ENCODE measurements at places on chromosomes 13 and 19. TPM values are rescaled to one million over a fixed set of nuclear protein-coding genes. Genes with fewer than 3 reads are reported as not detected.
A peak's percentile ranks its signal among the peaks of the same experiment; 100 is the strongest.

GRCh38 chr13:41061914-41062837 lies 867 bp downstream of the WBP4 start:
- DNase-seq, result no peak
- H3K27me3 ChIP-seq, result no peaks in the 10 kb centered on the region
- peak overlapping the region; percentile 93 for H3K4me3 ChIP-seq
- peaks cover 16% of the 10 kb centered on the region for H3K36me3 ChIP-seq
- peaks cover 25% of the 10 kb centered on the region for H3K4me1 ChIP-seq

DNA sequence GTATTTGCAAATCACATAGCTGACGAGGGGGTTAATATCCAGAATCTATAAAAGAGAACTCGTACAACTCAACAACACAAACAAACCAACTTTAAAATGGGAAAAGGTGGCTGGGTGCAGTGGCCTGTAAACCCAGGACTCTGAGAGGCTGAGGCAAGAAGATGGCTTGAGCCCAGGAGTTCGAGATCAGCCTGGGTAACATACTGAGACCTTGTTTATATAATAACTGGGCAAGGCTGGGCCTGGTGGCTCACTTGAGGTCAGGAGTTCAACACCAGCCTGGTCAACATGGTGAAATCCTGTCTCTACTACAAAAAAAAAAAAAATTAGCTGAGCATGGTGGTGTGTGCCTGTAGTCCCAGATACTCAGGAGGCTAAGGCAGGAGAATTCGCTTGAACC lies 21.8 kb upstream of the TM6SF2 start:
- no peaks in the 10 kb centered on the region for H3K4me1 ChIP-seq
- DNase-seq, result no peak
- peaks cover 56% of the 10 kb centered on the region for H3K36me3 ChIP-seq

DNA sequence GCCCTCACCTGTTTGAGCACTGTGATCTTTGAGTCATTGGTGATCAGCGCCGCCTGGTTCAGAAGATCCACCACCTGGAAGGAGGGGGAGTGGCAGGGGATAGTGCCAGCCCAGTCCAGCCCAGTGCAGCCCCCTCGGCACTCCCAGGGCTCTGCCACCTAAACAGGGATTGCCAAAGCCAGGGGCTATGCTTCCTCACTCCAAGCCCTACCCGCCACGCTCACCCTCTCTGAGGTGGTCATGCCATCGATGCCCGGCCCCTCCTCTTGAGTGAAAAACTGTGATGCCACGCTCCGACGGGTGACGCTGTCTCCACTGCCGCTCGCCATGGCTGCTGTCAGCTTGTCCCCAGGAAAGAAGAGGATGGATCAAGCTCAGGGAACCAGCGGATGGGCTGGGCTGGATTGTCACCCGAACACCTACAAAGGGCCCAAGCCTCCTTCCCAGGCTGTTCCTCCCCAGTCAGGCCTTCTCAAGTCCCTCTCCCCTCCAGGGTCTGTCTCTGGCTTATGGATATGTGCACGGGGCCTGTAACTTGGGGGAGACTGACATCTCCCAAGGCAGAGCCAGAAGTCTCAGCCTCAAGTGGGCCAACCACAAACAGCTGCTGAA lies 8.7 kb downstream of the SYMPK start:
- no peaks in the 10 kb centered on the region for H3K27me3 ChIP-seq
- H3K27ac ChIP-seq, result no peak overlapping the region
- no peak for DNase-seq
- no peak overlapping the region for H3K4me3 ChIP-seq
- peaks cover 71% of the 10 kb centered on the region for H3K36me3 ChIP-seq

DNA sequence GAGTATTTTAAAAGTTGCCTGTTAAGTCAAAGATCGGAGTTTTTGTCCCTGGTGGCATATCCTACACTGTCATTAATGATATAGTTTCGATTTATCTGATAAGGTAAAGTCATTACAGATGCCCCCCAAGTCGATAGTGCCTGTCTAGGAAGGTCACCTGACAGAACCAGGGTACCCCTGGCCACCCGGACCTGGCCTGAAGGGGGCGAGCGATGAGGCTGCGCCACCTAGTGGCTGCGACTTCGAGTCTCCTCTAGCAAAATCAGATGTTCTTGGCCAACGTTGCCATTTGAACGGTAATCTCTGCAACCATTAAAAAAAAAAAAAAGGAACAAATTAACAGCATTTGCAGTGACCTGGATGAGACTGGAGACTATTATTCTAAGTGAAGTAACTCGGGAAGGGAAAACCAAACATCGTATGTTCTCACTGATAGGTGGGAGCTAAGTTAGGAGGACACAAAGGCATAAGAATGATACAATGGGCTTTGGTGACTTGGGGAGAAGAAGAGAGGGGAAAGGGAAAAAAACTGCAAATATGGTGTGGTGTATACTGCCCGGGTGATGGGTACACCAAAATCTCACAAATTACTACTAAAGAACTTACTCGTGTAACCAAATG lies 565.1 kb downstream of the LIG4 start:
- DNase-seq, result no peak
- no peak overlapping the region for H3K4me3 ChIP-seq
- H3K4me1 ChIP-seq, result no peaks in the 10 kb centered on the region

DNA sequence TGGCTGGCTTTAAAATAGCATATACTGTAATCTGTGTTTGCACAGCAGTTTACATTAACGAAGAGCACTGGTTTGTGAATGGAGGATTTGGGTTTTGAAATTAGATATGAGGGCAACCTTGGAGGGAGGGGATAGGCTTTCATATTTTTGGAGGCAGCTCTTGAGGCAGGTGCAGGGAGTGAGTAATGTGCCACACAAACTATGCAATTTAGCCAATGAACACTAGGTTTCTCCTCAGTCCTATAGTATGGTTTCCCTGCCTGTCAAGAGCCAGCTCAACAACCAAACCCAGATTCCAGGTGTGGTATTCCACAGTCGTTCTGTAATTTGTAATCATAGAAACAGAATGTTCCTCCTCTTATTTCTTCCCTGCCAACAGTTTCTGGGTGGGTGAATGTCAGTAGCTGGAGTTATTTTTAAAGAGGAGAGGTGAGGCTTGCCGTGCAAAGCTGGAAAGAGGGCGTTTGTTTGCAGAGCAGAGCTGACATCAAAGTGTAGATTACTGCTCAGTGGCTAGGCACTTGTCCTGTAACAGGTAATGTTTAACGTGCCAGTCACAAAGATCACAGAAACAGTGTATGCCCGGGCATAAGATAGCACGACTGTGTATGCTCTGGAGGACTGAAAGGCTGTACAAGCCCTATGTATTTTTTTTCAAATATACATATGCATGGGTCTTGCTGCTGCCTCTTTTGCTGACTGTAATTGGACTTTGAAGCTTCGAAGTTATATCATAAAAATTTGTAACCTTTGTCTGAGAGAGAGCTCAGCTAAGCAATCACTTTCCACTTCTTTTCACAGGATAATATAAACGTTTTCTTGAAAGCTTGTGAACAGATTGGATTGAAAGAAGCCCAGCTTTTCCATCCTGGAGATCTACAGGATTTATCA lies 124.2 kb downstream of the LMO7 start:
- H3K4me3 ChIP-seq, result peak overlapping the region; percentile 60
- peak overlapping the region; percentile 77 for H3K27ac ChIP-seq
- H3K36me3 ChIP-seq, result no peaks in the 10 kb centered on the region
- no peak for DNase-seq
- H3K27me3 ChIP-seq, result no peaks in the 10 kb centered on the region

NLRP11 gene
- total RNA-seq, result not detected

RXFP2 gene
- total RNA-seq, result not detected

All from ascending aorta (tissue), 2 donors.